ENCODE measurements at places on chromosomes 2 and 18. TPM values are rescaled to one million over a fixed set of nuclear protein-coding genes. Genes with fewer than 3 reads are reported as not detected.

DNA sequence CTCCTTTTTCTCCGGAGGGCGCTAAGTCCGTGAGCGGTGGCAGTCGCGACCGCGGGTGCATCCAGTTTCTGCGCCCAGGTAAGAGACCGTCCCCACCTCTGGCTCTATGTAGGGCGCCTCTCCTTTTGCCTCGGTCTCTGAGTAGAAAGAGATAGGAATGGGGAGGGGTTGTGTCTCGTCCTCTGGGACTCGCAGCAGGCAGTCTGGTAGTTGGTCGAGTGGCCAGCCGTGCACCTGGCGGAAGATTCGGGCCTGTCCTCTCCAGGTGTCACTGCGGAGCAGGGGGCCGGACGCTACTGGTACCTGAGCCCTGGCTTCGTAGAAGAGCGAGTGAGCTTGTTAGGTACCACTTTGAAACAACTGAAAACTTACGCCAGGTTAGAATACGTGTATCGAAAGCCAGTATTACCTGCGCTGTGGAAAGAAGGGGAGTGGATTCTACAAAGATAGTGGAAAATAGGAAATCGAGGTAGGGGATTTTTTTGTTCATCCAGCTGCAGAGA is 403 bp downstream of the MAP2 start:
- no peak for DNase-seq

- peak; percentile 47 for DNase-seq
Measured at GRCh38 chr2:136238286-136239078, 120.5 kb upstream of the CXCR4 start.

GRCh38 chr18:75363446-75364225 is 63.9 kb downstream of the SMIM21 start:
- DNase-seq = no peak

GRCh38 chr2:98601532-98602132 is 6.7 kb downstream of the COA5 start:
- DNase-seq = no peak

RAB6D gene
- not detected for total RNA-seq

DNA sequence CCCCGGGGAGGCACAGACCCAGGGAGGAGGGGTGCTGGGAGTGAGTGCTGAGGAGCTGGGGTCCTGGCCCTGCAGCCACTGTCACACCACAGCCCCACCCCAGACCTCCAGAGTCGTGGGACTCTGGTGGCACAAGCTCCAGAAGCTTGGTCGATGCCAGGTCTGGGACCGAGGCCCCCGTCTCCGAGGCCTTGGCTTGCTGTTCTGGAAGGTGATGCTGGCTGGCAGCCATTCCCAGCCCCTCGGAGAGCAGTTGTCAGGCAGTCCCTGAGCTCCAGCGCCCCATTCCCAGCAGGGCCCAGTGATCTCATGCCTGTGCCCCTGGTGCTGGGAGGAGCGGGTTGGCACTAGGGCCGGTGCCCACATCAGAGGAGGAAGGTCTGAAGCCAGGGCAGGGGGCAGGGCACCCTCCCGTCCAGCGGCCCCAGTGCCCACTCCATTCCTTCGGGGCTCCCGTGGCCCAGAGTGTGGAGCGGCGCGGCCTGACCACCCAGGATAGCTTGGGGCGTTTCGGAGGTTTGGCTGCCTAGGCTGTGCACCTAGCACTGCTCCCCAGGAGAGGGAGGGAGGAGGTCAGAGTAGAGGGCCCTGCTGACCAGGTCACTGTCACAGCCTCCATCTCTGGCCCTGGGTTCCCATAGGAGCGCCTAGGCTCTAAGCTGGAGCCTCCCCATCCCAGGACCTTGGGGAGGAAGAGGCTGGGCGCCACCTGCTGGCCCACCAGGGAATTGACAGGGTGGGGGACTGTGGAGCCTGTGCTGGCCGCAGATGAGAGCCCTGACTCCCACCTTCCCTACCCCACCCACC is 16.8 kb upstream of the ALPI start:
- peak; percentile 25 for DNase-seq

- no peak for DNase-seq
Measured at GRCh38 chr2:86372133-86372532, 34.7 kb upstream of the REEP1 start.

- no peak for DNase-seq
Measured at GRCh38 chr2:55415300-55415699, 4.4 kb downstream of the CCDC88A start.

DNA sequence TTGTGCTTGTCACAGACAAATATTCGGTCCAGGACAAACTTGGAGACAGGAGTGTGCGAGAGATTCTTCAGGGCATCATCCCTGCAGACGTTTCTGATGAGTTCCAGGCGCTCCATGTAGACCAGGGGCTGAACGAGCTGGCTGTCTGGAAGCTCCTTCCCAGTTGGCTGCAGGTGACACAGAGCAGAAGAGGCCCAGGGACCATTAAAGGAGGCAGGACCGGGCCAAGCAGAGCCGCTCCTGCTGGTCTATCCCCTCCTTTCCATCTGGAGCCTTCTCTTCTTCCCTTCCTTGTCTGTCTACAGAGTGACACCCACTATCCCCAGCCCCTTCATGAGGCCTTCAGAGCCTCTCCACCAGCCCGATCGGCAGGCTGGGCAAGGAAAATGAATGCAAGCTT is 19.5 kb downstream of the CHST10 start:
- no peak for DNase-seq

GRCh38 chr18:57705832-57706595 is 84.4 kb upstream of the NARS1 start:
- no peak for DNase-seq

- peak; percentile 21 for DNase-seq
Measured at GRCh38 chr18:12309683-12310198, 1.7 kb downstream of the TUBB6 start.

DNA sequence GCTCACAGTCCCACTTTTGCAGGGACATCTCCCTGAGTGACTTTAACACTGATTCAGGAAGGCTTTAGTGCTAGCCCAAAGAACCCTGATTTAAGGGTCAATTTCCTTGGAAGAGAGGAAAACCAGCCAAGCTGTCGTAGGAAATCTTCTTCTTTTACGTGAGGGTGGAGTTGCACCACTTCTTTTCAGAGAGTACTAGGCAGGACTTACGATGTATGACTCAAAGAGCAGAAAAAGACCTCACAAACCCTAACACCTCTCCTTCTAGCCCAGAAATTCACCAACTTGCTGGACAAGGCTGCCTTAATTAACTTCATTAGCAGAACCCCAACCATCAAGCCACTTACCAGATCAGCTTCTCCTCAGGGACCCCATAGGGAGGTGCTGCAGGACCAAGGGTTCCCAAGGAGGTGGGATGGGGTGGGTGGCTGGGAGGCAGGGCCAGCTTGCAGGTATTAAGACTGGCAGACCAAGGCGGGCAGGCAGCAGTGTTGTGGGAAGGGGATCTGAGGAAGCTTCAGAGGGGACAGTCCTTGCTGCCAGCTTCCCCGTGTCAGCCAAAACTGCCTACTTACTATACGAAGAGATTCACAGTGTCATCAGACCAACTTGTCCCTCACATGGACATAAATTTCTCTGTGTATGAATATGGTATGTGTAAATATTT is 6.7 kb downstream of the SERPINB2 start:
- no peak for DNase-seq

DNA sequence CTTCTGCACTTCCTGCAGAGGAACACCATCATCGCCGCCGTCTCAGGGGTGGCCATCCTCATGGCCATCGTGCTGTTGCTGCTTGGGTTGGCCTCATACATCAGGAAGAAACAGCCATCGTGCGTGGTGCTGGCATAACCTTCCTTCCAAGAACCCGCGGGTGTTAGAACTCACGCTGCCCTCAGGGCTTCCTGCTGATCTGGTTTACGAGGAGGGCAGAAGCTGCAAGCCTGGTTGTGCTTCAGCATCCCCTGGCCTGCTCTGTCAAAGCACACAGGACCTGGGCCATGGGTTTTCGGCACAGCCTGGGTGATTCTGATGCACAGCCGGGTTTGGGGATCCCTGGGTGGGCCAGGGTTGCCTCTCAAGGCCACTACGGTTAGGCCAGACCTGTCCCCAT is 12.2 kb upstream of the ZAP70 start:
- DNase-seq = peak; percentile 33

GRCh38 chr2:71422786-71423185 is 30.6 kb upstream of the DYSF start:
- no peak for DNase-seq

TFCP2L1 gene
- 0.60 TPM for total RNA-seq

ROCK1 gene
- total RNA-seq = 55.5 TPM

SP3 gene
- 73.1 TPM for total RNA-seq

VWC2L gene
- not detected for total RNA-seq

GRCh38 chr18:27214831-27215230 is 29.7 kb upstream of the CHST9 start:
- no peak for DNase-seq

GRCh38 chr2:196130039-196130825 is 41.1 kb downstream of the STK17B start:
- no peak for DNase-seq

GRCh38 chr2:8310557-8311455 is 371.1 kb upstream of the ID2 start:
- peak; percentile 24 for DNase-seq

DNA sequence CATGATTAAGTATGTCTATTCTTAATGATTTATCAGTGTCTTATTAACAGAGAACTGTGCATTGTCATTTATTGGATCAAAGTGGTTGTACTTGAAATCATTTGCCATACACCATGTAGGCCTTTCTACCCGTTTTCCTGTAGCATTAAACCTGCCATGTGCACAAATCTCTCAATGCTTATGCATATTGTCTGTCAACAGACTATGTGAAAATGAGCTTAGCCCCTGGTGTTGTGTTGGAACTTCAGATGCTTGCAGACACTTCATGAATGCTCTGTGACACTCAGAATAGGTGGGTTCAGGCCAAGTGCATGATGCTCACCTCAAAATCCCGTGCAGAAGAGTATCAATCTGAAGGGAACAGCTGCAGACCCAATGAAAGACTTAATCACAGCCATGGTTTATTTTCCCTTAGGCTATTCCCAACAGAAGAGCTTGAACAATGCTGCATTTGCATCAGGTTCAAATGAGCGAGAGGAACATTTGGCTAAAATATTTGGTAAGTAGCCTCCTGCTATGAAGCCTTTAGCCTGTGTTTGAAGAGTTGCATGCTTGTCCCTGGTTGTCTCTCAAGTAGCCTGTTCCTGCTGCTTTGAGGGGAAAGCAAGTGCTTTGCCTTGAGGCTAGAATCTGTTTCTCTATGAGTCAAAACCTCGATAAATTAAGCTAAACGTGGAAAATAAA is 6.1 kb downstream of the C2orf92 start:
- DNase-seq = no peak

DNA sequence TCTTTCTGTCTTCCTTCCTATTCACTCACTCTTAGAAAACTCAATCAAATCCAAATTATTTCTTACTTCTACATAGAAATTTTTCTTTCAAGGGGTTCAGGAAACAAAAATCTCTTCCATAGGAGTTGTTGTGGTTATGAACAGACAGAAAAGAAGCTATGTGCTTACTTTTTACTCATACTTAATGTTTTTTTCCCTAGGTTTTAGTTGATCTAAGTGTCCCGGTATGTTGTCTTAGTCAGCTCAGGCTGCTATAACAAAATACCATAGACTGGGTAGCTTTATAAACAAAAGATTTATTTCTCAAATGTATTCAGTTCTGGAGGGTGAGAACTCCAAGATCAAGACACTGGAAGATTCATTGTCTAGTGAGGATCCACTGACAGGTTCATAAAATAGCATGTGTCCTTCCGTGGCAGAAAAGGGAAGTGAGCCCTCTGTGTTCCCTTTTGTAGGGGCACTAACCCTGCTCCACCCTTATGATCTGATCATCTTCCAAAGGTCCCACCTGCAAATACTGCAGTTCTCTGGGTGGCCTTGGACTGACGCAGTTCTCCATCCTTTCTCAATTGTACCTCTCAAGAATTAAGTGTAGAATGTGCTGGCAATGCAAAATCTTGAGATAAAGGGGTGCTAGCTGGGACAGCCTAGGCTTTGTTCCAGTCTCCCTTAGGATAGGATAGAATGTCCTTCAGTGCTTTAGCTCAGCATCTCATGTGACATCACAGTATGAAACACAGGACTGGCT is 14.4 kb upstream of the VRK2 start:
- DNase-seq = no peak

- no peak for DNase-seq
Measured at GRCh38 chr2:167940734-167941507, 306.5 kb downstream of the STK39 start.

- DNase-seq = no peak
Measured at GRCh38 chr2:24816884-24817283, 23.7 kb downstream of the CENPO start.

CD8A gene
- total RNA-seq = 1.8 TPM

TEX44 gene
- not detected for total RNA-seq

ICOS gene
- total RNA-seq = not detected

CCDC74A gene
- total RNA-seq = 77.1 TPM

ZSWIM2 gene
- total RNA-seq = not detected

HOXD13 gene
- not detected for total RNA-seq

ZSCAN30 gene
- 16.0 TPM for total RNA-seq

DNA sequence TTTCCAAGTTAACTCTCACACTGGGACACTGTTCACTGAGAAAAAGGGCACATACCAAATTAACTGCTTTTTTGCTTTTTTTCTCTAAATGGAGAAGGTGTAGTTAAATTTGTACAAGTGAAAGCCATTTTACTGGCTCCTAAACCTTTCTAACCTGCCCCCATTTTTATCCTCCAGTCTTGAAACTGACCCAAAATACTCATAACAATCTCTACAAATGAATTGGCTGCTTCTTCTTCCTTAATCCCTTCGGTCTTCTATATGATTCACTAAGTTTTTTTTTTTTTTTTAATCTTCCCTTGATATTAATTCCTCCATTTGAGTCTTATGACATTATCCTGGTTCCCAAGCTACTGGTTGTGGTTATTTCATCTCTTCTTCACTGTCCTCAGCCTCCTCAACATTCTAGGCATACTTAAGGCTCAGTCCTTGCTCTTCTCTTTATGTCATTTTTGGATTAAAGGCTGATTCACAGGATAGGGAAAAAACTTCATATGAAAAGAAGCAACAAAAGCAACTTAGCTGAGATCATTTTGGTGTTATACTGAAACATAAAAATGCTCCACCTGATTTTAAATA is 19.8 kb downstream of the ORC2 start:
- no peak for DNase-seq

KCNG2 gene
- total RNA-seq = not detected

MRPS5 gene
- 44.0 TPM for total RNA-seq

DNA sequence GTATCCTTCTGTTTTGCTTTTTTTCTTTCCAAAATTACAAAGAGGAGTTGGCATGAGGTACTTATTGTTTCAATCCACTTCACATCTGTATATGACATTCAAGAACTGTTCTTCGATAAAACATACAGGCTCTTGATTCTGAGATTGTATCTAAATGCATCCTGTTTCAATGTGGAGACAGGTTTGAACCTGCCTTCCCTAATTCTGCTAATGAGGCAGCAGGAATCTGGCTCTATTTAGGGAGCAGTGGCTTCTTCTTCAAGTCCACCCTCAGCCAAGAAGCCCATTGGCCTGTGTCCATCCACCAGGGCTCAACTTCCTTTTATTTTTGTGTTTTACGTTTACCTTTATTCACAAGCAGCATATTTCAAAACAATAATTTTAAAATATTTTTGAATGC is 84.8 kb upstream of the PIK3C3 start:
- no peak for DNase-seq

FTCDNL1 gene
- 19.1 TPM for total RNA-seq

IL36G gene
- not detected for total RNA-seq

KDM3A gene
- 39.1 TPM for total RNA-seq

FN1 gene
- total RNA-seq = 86.8 TPM
